Aortic smooth muscle cell (primary cell): ENCODE measurements at places on chromosomes 5 and 9. TPM values are rescaled to one million over a fixed set of nuclear protein-coding genes. Genes with fewer than 3 reads are reported as not detected.

TAF1L gene
- under 0.01 TPM in 2 replicates for total RNA-seq

GEMIN5 gene
- 10.8 and 12.4 TPM in 2 replicates for total RNA-seq

PCDH12 gene
- 1.7 and 3.6 TPM in 2 replicates for total RNA-seq

PTPA gene
- 173 and 176 TPM in 2 replicates for total RNA-seq

RHOBTB3 gene
- total RNA-seq: 27.5 and 34.6 TPM in 2 replicates
